Stimulated activated memory B cell treated with anti-CD40 and anti-IgM and Interleukin-4, amounts not matched to agents 10 μg/mL and 1 μg/mL and 100 μg/mL, for 72 hours (primary cell): ENCODE measurements at places on chromosomes 4 and X.

- no peaks in the 10 kb centered on the region for H3K4me1 ChIP-seq
- H3K27ac ChIP-seq, result no peak overlapping the region
Measured at GRCh38 chr4:57504797-57505530, 394.8 kb upstream of the IGFBP7 start.

DNA sequence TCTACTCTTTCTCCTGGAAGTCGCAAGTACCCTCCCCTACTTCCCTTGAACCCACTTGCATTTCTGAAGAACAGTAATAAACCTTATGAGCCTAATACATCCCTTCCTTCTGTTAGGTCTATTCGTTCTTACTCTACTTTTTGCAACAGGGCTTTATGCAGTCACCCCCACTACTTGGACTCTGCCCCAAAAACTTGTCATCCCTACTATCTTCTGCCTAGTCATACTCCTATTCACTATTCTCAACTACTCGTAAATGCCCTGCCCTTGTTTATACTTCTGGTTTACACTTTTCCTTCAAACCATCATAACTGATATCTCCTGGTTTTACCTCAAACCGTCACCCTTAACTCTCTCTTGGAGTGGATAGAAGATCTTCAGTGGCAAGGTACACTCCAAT, 55.2 kb upstream of the SLIT2 start:
- no peaks in the 10 kb centered on the region for H3K36me3 ChIP-seq
- ATAC-seq, result no peak
- H3K27ac ChIP-seq, result no peak overlapping the region
- no peaks in the 10 kb centered on the region for H3K4me1 ChIP-seq
- no peaks in the 10 kb centered on the region for H3K27me3 ChIP-seq

DNA sequence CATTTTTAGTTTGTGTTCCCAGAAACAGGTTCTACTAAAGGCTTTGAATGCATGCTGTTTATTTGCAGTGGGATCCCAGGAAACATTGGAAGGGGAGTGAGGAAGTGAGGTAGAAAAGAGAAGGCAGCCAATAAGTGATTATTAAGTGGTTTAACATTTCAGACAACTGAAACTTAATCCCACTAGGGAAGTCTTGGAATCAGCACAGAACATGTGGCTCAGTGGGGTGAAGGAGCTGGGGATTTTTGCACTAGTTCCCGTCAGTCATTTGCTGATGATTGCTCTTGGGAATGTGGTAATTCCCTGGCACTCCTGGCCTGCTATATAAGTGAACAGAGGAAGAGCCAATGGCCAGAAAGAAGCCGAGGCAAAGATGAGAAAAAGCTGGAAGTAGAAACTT, 1053.0 kb upstream of the IGFBP7 start:
- no peaks in the 10 kb centered on the region for H3K36me3 ChIP-seq
- H3K27ac ChIP-seq, result no peak overlapping the region
- no peak for ATAC-seq
- no peaks in the 10 kb centered on the region for H3K27me3 ChIP-seq
- H3K4me1 ChIP-seq, result no peaks in the 10 kb centered on the region

DNA sequence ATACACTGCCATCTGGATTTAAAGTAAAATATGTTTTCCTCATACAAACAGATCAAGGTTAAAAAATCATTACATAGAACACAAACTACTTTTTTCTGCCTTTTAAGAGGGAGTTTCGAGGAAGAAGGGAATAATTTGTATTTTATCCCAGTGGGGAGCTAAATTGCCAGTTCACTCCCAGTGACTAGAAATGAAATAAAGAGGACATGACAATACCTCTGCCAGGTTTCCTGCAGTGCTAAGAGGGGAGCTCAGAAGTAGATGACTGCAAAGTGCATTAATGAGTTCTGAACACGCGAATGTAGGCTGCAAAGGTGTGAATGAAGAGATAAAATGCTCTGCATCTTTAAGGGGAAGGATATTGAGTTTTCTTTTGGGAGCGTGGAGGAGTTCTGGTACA, 69.7 kb downstream of the SRPX start:
- H3K27me3 ChIP-seq, result no peaks in the 10 kb centered on the region
- no peak overlapping the region for H3K4me3 ChIP-seq
- no peaks in the 10 kb centered on the region for H3K36me3 ChIP-seq
- no peaks in the 10 kb centered on the region for H3K4me1 ChIP-seq
- ATAC-seq, result no peak
- no peak overlapping the region for H3K27ac ChIP-seq

DNA sequence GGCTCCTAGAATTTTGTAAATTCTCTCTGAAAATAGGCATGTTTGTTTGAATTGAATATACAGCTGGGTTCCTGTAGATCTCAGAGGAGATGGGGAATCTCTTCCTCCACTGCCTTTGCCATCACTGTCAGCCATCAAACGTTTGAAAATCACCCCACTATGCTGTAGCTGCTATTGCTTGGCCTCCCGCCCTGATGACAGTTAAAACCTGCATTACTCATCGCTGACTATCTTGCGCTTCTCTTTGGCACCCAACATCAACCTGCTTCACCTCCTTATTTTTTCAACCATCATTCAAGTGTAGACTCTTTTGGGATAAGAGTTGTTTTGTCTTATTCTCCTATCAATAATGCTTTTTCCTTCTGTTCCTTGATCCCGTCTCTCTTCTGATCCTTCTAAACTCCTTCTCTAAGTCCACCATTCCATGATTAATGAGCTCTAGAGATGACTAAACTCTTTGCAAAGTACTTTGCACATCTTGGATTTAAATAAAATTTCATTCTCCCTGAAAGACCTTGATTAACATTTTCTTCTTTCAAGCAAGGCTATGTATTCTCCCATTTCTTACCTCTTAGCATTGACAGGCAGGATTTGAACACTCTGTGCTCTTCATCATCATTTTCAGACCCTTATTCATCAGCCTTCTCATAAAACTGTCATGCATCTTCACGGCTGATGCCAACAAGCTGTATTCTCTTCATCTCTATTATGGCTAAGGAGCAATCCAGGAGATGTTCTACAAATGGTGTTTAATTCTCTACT, 133.0 kb downstream of the SNCA start:
- no peaks in the 10 kb centered on the region for H3K4me1 ChIP-seq
- H3K36me3 ChIP-seq, result no peaks in the 10 kb centered on the region
- no peak overlapping the region for H3K27ac ChIP-seq
- no peak overlapping the region for H3K4me3 ChIP-seq
- ATAC-seq, result no peak
